ENCODE measurements at places on chromosomes 16 and 17.

DNA sequence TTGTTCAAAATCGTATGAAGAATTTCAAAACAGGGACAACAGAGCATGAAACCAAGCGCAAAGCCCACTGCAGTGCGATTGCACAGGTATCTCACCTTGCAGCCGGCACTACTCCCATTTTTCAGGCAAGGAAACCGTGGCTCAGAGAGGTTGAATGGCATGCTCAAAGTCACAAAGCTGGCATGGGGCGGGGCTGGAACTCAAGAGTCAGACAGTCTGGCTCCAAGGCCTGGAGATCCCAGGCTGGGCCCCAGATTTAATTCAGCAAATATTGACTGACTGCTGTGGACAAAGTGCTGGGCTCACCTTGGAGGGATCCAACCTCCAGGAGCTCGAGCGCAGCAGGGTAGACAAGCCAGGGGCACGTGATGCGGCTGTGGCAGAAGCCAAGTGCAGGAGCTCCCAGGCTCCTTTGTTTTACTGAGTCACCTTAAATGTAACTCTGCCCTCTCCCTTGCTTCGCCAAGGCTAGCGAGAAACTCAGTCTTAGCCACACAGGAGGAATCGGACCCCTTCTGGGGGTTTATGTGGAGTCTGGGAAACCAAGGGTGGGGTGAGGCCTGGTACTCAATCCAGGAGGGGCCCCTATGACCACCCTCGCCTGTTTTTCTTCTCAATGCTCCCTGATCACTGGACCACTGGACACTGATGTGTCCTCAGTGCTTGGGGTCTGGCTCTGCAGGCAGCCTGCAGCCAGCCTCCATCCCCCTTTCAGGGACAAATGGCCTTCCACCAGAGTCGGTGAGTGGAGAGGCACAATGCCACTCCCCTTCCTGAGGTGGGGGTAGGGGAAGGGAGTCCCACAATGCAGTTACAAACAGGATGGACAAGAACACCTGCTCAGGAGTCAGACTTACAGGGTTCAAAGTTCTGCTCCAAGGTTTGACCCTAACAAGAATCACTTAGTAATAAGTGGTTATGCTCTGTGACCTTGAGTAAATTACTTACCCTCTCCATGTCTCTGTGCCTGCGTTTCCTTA is 3.9 kb upstream of the SPATA20 start:
- no peak for DNase-seq

DNA sequence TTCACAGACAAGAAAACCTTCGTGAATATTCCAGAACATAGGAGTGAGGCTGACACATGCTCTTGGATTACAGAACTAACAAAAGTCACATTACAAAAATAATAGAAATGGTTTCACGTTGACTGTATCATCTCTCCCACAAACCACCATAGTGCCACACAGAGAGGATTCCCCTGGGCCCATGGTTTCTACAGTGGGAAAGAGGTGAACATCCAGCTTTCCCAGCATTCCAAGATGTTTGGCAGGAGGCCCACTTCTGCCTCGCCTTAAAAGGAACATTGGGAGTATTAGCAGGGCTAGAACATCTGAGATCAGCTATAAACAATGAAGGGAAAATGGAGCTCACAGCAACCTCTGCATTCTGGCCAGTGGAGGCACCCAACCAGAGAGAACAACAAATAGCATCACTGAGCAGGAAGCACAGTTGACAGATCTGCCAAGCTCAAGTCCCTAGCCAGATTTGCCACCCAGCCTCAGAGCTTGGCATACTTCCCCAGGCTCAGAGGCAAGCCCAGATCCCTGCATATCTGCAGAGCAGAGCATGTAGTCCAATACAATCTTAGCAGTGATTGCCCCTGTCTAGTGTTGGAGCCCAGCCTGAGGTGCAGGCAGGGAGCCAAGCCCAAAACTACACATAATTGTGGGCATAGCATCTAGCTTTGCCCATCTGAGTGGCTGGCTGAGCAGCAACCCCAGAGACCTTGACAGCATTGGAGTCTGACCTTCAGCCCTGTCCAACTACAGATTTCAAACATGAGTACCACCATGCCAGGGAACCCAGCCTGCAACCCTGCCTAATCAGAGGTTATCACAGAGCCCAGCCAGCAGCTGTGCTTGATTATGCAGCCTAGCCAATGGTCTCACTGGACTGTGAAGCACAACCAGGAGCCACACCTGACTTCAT is 260.4 kb downstream of the CEP112 start:
- DNase-seq: no peak

DNA sequence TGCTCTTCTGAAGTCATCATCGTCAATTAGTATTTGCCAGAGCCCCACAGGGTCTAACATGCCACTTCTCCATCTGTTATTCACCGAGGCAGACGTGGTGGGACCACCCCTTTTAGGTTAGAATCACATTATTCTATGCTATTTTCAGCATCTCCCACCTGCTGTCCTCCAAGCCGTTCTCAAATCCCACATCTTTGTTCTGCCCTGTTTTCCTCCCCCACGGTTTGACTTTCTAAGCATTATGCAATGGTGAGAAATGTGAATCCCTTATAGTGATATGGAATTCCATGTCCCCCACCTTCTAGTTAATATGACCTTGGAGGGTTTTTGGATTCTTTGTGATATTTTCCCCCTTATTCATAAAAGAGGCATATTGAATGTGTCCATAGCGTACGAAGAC is 634.1 kb upstream of the RBFOX1 start:
- DNase-seq: no peak

- no peak for DNase-seq
Observed at GRCh38 chr16:30380072-30380802, 2.1 kb downstream of the SEPTIN1 start.

DNA sequence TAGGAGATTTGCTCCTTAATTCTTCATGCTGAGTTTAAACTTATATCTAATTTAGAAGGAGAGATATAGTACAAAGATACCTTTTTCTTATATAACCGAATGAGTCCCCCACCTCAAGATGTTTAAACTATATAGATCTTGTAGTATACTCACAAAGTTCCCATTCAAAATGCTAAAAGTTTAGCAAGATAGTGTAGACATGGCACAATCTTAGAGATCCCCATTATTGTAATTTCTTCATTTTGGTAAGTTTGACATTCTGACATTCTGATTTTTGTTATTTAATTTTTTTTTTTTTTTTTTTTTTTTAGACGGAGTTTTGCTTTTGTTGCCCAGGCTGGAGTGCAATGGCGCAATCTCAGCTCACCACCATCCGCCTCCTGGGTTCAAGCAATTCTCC is 22.8 kb downstream of the SNTB2 start:
- no peak for DNase-seq

DNA sequence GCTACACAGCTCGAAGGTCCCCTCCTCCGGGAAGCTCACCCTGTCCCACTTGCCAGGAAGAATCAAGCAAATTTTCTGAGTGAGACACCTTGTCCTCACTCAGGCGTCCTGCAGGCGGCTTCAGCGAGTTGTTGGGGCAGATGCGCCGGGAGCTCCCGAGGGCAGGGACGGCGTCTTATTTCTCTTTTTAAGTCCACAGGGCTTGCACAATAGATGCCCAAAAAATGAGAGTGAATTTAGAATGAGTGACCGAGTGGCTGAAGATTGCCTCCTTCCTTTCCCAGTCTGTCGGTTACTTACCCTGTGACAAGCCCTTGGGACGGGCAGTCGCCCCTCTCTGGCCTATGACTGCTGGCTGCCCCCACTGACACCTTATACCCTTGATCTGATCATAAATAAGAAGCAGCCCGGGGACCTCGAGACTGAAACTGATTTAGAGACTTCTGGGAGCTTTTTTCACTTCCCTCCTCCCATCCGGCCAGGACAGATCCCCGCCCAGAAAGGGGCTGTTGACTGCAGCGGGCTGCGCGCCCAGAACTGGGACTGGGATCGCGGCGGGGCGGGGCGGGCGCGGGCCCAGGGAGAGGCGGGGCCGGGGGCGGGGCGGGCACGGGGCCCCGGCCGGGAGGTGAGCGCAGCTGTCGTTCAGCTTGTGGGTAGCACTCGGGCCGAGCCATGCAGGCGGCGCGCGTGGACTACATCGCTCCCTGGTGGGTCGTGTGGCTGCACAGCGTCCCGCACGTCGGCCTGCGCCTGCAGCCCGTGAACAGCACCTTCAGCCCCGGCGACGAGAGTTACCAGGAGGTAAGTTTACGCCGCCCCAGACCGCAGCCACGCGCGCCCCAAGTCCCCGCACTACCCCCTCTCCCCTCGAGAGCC is at the start of gene TTYH2:
Gene TTYH2, plus strand, starts transcription at position 659 of the 879 bp plus-strand sequence. Its CDS starts 17 bp downstream, at position 676.
- DNase-seq: peak; percentile 55

DNA sequence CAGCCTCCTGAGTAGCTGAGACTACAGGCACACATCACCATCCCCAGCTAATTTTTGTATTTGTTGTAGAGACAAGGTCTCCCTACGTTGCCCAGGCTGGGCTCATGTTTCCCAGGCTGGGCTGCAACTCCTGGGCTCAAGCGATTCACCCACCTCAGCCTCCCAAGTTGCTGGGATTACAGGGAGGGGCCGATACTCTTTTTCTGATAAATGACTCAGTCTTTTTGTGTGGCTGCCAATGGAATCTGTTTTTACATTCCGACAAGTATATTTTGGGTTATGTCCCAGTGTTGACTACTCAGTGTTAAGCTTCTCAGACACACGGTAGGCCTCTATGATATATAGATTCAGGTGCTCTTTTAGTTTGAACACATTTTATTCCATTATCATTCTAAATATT is 58.1 kb downstream of the SLFN11 start:
- DNase-seq: no peak

DNA sequence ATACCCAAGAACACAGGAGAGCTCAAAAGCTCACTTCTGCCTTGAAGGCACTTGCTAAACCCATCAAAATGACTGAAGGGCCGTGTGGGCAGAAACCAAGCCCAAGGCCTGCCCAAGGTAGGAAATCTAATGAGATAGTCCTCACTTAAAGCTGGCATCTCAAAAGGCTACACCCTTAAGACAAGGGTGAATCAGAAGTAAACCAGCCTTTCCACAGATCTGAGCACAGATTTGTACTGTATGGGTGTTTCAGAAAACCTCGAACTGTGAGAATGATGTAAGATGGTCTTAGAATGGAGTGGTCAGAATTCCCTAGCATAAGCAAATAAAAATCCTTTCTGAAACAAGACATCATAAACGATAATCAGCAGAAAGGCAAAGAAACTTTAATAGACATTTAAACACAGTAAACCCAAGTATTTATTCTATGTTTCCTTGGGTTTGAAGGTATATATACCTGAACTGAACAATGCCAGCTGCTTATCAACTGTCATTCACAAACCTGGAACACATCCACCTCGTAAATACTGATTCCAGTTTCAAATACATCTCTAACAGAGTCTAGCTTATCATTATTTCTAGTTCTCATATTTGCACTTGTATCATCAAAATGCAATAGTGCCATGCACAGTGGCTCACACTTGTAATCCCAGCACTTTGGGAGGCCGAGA is 37.8 kb downstream of the GLG1 start:
- no peak for DNase-seq

DNA sequence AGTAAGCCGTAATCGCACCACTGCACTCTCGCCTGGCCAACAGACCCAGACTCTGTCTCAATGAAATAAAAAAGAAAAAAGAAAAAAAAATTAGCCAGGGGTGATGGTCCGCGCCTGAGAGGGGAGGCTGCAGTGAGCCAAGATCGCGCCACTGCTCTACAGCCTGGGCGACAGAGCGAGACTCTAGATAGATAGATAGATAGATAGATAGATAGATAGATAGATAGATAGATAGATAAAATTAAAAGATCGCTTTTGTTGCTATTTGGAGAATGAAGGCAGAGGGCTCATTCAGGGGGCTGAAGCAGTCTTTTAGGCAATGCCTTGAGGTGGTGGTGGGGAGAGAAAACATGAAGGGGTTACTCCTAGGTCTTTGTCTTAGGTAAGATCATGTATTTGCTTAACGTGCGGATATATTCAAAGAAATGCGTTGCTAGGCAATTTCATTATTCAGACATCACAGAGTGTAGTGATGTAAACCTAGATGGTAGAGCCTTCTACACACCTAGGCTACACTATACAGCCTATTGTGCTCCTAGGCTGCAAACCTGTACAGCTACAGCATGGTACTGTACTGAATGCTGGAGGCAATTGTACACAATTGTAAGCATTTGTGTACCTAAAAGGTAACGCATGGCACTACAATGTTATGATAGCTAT is 4.3 kb upstream of the HES7 start:
- DNase-seq: no peak

- DNase-seq: peak; percentile 48
Observed at GRCh38 chr17:38464723-38465390, 36.6 kb downstream of the ARHGAP23 start.

- peak; percentile 13 for DNase-seq
Observed at GRCh38 chr17:50361561-50362480, 11.2 kb downstream of the MRPL27 start.

GRCh38 chr17:43020789-43021740 is 1.1 kb downstream of the VAT1 start:
- no peak for DNase-seq

DNA sequence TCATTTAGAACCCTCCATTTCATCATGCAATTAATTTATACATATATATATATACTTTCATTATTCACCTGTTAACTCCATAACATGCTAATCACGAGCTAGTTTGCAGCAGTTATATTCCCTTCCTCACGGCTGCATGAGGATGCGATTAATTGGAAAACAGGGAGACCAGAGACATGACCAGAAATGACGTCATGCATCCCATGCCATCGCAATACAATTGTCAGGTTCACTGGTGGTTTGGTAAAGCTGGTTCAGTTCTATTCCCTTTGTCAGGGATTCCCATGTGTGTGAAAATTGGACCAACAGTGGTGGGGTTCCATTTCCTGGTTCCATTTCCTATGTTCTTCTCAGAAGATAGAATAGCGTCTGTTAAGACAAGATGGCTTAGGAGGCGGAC is 440.4 kb upstream of the ERCC4 start:
- no peak for DNase-seq

GRCh38 chr16:73047221-73047535 is 750 bp downstream of the ZFHX3 start:
- no peak for DNase-seq

DNA sequence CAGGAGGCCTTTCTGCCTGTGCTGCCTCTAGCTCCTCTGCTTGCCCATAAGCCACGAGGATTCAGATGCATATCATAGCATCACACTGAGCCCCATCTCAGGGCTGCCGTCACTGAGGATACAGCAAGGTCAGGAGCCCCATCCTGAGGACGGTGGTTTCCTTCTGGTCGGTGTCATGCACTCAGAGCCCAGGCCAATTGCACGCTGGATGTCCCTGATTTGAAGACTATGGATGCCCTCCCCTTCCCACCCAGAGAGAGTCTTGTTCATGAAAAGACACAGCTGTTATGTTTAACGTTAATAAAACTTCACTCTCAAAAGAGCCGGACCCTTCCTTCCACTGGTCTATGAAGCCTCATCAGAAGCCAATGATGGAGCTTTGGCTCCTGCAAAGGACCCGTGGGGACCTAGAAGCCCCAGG is 19.9 kb downstream of the COTL1 start:
- no peak for DNase-seq

DNA sequence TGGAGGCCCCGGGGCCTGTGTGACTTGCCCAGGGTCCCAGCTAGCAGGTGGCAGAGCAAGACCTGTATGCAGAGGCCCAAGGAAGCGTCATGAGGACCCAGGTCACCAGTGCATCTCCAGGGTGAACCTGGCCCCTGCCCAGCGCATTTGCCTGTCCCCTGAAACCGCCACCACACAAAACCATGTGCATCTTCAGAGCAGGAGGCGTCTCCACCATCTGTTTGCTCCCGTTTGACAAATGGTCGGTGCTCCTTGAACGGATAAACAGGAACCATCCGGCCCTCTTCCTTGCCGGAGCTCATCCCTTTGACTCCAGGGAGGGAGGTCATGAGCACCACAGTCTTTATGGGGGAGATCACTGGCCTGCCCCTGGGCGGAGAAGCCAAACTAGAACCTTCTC is 62.5 kb downstream of the JPH3 start:
- DNase-seq: no peak

- DNase-seq: no peak
Observed at GRCh38 chr17:77136420-77136767, 4.4 kb upstream of the SEC14L1 start.

- DNase-seq: no peak
Observed at GRCh38 chr16:80680839-80681238, 123.6 kb downstream of the CDYL2 start.
